Neuronal stem cell (in vitro differentiated cells): ENCODE measurements at places on chromosomes 6 and 20.

- DNase-seq = no peak
Measured at GRCh38 chr20:63976980-63977738, 2.3 kb downstream of the SAMD10 start.

GRCh38 chr20:49091104-49091503, 45.0 kb downstream of the CSE1L start:
- DNase-seq = no peak

- no peak for DNase-seq
Measured at GRCh38 chr6:110485491-110485890, 9.1 kb upstream of the SLC22A16 start.

DNA sequence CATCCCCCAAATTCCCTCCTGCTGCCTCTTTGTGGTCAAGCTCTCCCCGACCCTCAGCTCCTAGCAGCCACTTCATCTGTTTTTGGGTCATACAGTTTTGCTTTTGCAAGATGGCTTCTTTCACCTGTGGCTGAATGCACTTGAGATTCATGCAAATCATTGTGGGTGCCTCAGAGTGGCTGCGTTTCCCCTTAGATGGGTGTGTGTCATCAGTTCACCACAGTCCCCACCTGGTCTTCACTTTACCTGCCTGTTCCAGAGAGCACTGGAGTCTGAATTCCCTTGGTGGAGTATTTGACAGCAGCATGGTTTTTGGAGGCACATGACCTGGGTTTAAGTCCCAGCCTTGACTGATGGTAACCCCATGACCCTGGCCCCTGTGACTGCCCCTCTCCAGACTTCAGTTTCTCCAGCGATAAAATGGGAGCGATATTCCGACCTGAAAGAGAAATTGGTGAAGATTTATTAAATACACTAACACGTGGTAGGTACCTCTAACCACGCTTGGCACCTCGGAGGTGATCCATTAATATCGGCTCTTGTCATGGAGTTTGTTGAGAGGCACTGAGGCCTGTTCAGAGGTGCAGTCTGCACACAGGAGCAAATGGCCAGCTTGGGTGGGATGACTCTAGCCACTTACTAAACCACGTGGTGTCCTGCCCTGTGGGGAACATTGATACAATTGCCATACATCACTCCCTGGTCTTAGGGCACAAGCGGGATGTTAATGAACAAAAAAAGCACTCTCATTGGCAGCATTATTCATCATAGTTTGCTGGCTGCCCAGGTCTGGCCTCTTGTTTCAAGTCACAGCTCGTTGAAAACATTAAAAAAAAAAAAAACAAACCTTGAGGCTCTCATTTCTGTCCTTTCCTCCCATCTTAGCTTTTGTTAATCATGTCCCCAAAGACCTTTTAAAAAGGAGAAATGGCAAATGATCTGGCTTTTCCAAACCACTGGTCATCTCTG, 167.2 kb upstream of the KCNG1 start:
- no peak for DNase-seq

GRCh38 chr6:54632984-54633565, 213.5 kb upstream of the FAM83B start:
- no peak for DNase-seq

DNA sequence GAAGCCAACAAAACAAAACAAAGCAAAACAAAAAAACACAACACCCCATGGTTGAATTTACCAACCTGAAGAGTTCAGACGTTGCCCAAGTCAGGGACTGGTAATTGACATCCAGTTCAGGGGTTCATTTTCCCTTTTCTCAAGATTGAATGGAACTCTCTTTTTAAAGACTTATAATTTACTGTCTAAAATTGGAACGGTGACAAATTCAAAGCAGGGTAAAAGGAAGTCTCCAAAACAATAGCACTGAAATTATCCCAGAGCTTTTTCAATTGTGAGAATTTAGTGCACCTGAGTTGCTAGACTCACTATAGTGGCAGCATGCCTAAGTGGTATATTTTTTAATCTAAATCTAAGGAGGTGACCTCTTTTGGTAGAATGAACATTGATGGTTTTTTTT, 90.9 kb upstream of the PREP start:
- no peak for DNase-seq

GRCh38 chr20:35908007-35908406, 46.3 kb downstream of the SCAND1 start:
- no peak for DNase-seq

DNA sequence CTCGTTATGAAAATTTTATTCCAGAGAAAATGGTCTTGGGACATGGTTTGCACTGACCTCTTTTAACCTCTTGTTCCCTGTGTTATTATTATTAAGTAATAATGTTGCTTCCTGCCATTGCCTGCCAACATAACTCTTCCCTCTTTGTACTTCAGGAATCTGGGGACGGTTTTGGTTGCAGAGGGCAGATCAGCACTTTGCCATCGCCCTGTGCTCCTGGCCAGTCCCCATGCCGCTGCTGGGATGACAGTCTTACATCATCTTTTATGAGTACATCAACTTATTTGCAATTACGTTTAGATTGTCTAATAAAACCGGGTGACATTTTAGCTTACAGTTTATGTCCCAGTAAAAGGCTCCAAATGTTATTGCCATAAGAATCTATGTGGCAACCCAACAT, 157.2 kb downstream of the CDH26 start:
- DNase-seq = no peak

DNA sequence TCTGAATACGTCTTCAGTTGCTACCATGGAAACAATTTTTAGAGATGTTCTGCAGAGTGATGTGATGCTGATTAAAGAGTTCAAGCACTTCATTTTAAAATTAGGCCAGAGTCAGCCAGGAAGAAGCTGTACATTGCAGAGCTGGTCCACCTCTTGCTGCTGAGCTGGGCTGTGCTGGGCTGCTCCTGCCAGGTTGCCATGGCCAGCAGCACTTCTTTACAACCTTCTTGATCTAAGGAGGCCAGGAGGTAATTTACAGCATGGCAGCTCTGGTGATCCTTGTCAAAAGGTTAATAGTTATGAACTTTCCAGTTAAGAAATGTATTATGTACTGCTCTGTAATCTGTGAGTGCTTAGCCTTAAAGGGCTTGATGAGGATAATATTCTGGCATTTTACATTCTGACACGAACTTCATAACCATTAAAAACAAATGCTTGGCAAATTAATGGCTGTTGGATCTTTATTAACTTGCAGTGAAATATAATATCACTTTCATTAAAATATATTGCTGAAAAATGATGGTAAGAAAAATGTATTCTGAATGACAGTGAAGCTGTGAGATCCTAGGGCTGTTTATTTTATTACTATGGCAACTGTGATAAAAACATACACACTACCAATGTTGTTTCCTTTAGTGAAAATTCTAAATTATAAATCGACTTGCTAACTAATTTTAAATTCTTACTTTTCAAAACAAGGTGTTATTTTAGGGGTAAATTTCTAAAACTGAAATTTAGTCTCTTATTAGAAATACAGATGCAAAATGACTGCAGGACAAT, 259.7 kb downstream of the RFPL4B start:
- DNase-seq = no peak
